Stimulated activated CD8-positive, alpha-beta memory T cell treated with anti-CD3 and anti-CD28 coated beads, Interleukin-4, amount 100 ng/mL, for 1 hour (primary cell): ENCODE measurements at places on chromosomes 11 and 22.

- DNase-seq, result no peak
These were observed 9.8 kb downstream of the ZNF74 start for GRCh38 chr22:20403779-20404140.

DNA sequence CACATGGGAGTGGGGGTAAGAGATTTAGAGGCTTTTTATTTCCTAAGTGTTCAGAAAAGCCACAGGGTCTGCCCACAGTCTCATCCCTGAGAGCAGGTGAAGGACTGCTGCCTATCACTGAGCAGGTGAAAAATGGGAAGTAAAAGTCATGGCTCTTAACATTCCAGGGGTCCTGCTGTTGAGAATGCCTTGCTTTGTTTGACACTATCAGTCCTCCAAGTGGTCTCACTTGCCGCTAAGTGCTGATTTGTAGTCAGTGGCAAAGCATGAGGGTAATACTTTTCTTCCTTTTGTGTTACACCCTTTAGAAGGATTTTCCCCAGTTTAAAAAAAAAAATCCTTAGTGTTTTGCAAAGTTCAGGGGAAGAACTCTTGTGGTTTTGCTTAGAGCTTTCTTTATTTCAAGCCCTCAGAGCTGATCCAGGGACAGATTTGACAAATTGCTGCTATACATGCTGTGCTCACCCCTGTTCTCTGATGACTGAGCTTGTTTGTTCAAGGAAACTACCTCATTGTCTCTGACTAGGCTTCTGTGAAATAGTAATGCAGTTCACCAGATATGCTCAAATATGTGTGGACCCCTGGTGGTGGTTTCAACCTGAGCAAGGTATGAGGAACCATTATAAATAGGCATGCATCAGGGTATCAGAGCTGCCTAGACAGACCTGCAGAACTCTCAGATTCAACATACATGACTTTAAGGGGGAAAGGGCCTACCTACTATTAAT, 141.0 kb downstream of the ARHGAP42 start:
- no peak for DNase-seq

DNA sequence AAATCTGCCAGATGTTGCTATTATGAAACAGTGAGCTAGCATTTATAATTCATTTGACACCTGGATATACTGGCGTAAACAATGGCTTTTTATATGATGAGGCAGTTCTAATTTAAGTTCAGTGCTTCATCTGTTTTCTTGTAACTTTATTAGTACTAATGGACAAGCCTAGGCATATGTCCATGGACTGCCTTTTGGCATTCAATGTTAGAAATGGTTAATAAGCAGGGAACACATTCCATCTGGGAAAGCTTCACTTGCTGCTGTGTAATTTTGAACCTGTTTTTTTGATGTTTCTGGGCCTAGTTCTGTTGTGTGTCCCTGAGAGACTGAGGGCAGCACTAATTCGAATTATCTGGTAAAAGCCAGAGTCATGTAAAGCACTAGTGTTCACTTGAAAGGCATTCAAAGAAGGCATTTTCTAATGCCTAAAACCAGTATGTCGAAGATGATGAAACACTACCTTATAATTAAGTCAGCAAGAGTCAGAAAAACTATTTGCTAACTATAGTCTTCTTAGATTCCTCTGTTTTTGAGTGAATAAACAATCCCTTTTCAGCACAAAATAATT, 138.5 kb downstream of the SWAP70 start:
- DNase-seq, result no peak

DNA sequence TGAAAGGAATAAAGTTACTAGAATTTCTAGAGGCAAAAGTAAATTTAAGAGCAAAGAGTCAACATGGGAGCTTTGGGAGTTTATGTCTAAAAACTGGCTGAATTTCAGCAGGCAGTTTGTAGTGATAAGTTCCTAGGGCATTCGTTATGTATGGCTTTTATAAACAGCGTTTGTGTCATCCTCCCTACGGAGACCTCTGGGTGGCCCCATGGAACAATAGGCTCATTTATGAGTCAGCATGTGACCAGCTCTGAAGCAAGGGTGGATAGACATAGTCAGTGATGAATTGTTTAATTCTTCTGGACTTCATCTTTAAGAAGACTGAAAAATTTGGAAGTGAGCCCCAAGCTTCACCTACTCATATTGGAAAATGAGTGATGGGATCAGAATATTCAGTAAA, 37.1 kb downstream of the SVIP start:
- DNase-seq, result no peak

DNA sequence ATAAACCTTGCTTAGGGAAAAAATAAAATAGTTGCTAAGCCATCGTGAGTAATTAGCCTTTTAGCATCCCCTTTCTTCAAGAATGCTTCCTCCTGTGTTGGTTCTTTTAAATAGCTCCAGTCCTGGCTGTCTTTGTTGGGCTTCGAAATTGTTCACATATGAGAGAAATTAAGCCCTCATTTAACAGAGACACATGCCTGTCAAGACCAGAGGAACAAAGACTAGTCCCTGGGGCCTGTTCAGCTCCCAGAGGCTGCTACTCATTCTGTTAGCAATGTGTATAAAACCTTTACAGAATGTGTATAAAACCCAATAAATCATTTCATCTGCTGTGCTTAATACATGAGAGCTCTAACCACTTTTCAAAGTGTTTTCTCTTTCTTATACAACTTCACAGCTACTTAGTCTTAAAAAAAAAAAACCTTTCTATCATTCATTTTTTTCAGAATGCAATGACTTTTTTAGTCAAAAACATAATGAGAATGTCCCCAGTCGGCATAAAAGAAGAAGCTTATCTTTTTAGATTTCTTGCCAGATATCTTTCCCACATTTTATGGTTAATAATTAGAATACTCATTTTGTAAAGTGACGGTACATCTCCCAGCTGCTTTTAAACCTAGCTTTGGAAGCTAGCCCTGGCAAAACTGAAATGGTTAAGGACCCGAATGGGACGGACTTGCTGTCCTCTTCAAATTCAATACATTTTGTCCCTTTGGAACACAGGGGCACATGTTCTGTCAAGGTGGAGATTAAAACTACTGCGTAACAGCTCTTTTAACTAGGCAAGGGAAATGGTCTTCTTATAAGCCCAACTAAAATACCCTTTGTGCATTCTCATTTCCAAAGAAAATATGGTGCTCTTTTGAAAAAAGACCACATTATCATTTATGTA, 186.1 kb downstream of the SOX6 start:
- no peak for DNase-seq

- no peak for DNase-seq
These were observed 9.6 kb downstream of the RCN1 start for GRCh38 chr11:32100495-32100894.

DNA sequence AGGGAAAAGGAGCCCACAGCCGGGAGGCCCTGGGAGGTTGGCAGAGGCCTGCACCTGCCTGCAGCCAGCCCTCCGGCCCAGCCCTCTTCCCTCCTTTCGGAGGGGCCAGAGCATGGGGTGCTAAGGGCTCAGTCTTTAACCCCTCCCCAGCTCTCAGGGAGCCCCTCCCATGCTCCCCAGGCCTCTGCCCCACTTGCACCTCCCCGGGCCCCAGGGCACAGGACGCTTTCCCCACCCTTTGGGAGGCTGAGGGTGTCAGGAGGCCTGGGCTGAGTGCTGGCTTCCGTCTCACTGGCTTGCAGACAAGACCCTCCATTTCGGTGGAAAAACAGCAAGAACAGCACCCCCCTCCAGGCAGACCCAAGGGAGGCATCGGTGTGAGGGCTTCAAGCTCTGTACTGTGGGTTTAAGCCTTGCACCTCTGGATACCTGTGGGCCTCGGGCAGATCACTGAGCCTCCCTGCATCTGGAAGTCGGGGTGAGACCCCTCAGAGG, 7.3 kb downstream of the ASCL2 start:
- DNase-seq, result no peak

DNA sequence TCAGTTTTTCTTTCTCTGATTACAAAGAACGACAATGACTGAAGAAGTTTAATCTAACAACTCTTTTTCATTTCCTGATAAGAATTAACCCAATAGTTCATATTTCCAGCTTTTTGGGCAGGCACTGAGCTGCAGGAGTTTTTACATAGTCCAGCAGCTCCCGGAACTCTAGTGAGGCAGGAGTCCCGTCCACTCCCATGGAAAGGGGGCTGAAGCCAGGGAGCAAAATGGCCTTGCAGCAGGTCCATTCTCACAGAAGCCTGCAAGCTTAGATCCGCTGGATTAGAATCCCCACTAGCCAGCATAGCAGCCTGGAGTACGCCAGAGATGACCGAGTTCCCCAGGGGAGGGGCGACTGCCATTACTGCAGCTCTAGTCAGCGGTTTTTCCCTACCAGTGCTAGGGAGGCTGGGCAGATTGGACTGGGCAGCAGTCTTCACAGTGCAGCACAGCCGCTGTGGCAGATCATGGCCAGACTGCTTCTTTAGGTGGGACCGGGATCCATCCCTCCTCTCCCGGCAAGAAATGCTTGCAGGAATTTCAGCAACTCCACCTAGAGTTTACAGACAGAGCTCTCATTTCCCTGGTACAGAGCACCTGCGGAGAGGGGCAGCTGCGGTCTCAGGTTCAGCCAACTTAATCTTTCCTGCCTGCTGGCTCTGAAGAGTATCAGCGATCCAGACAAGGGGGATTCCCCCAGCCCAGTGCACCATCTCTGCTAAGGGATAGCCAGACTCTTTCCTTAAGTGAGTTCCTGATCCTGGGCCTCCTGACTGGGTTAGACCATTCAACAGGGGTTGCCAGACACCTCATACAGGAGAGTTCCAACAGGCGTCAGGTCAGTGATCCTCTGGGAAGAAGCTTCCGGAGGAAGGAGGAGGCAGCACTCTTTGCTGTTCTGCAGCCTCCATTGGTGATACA, 742 bp upstream of the CASP4 start:
- DNase-seq, result no peak

DNA sequence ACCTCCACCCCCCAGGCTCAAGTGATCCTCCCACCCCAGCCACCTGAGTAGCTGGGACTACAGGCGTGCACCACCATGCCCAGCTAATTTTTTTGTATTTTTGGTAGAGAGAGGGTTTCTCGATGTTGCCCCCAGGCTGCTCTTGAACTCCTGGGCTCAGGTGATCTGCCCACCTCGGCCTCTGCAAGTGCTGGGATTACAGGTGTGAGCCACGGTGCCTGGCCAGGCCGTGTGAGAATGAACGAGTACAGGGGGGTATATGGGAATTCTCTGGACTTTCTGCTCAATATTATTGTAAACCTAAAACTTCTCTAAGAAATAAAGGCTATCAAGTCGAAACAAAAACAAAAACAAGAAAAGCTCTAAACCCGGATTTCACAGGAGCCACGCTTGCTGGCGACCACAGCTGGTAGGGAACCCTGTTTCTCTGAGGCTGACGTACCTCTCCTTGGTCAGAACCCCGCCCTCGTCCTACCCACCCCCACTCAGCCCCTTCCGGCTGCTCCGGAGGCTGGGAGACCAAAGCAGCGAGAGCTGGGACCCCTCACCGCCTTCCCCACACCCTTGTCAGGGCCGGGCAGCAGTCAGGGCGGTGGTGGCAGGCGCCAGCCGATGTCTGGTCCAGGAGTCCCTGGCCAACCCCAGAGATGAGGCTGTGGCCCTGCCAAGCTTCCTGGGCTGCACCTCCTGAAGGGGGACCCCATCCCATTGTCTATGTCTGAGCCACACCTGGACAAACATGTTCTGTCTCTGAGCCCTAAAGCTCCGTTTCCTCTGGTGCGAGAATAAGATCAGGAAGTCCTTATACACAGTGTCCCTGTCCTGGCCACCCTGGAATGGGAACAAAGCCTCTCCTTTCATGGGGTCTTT, 52.1 kb downstream of the LINC01488 start:
- DNase-seq, result no peak

- no peak for DNase-seq
These were observed 39.6 kb downstream of the BCR start for GRCh38 chr22:23219822-23220484.

- no peak for DNase-seq
These were observed 23.9 kb upstream of the MICAL2 start for GRCh38 chr11:12086271-12087074.

GRCh38 chr11:23023319-23023718, 163.0 kb upstream of the CCDC179 start:
- no peak for DNase-seq

GRCh38 chr11:4664786-4665185, 21.0 kb downstream of the OR51E1 start:
- DNase-seq, result no peak

DNA sequence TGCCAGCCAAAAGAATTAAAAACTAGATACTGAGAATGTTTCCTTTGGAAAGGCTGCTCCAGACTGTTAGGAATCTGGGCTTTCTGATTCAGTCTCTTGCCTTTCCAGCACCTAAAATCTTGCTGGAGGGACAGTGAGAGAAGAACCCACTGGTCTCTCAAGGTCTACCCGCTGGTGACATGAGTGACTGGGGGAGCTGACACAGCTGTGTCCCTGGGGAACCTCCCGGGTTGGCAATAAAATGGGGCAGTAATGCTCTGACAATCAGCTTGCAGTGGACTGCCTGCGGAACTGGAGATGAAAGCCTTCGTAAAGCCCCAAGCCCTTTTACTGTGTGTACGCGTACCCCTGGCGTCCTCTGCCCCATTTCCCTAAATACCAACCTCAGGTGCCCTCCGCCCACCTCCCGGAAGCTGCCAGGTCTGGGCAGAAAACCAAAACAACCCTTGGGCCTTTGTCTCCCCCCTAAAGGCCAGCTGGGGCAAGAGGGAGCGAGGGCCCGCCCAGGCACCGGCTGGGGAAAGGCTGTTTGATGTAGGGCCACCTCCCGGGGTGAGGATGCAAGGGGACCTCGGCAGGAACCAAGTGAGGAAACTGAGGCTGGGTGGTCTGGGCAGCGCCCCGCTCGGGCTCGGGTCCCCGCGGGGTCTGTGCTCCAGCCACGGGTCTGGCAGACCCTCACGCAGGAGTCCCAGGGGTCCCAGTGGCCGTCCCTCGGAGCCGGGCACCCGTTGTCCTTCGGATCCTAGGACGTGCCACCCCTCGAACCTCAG, 741 bp downstream of the CARS1 start:
- DNase-seq, result no peak

- no peak for DNase-seq
These were observed 18.6 kb downstream of the ATM start for GRCh38 chr11:108241330-108242037.

GRCh38 chr11:34877375-34877975, 38.7 kb downstream of the APIP start:
- no peak for DNase-seq

DNA sequence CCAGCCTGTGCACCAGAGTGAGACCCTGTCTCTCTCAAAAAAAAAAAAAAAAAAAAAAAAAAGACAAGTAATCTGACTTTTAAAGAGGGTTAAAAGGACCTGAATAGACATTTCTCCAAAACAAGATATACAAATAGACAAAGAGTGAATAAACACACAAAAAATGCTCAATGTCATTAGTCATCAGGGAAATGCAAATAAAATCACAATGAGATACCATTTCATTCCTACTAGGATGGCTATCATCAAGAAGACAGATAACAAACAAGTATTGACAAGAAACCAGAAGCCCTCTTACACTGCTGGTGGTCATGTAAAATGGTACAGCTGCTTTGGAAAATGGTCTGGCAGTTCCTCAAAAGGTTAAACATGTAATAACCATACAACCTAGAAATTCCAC, 4.1 kb downstream of the RIC3 start:
- DNase-seq, result no peak
